ENCODE measurements at places on chromosomes 2 and 18. TPM values are rescaled to one million over a fixed set of nuclear protein-coding genes. Genes with fewer than 3 reads are reported as not detected.

- H3K4me3 ChIP-seq: no peak overlapping the region
- H3K27me3 ChIP-seq: no peaks in the 10 kb centered on the region
- no peaks in the 10 kb centered on the region for H3K36me3 ChIP-seq
- H3K4me1 ChIP-seq: peaks cover 5% of the 10 kb centered on the region
- H3K27ac ChIP-seq: no peak overlapping the region
Observed at GRCh38 chr2:97931858-97932225, 63.9 kb downstream of the TMEM131 start.

GRCh38 chr2:164839914-164840457 lies 1.6 kb downstream of the COBLL1 start:
- H3K27ac ChIP-seq: no peak overlapping the region
- peaks cover 5% of the 10 kb centered on the region for H3K4me1 ChIP-seq
- no peaks in the 10 kb centered on the region for H3K36me3 ChIP-seq
- no peaks in the 10 kb centered on the region for H3K27me3 ChIP-seq
- no peak for DNase-seq

DNA sequence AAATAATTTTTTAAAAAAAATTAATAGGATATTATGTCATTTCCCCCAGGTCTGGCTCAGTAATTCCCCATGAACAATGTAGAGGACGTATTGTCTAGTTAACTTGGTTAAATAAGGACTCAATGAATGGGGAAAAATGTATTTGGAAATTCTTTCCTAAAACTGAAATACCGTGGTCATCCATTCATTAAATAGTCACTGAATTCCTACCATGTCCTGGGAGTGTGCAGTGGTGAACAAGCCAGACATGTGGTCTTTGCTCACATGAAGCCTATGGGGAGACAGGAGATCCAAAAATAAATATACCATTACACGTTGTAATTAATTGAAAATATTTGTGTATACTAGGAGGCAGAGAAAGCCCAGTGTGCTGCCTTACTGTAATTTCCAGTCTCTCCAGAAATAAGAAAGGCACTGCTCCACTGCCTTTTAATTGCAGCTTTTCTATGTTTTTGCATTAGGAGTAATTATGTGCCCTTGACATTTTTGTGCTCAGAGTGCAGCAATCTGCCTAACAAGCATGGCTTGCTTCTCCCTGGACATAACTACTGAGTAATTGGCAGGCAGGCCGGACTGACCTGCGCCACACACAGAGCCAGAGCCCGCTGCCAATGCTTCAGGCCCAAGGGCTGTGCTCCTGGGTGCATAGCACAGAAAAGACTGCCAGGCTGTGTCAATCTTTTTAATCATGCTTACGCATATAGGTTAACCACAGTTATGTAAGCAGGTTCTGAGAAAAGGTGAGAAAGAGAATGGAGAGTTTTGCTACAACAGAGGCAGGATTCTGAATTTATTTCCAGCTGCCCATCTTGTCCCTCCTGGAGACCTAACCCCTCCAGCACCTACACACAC lies 22.2 kb upstream of the TTC39C start:
- H3K4me3 ChIP-seq: no peak overlapping the region
- H3K27ac ChIP-seq: no peak overlapping the region
- H3K36me3 ChIP-seq: no peaks in the 10 kb centered on the region
- no peak for DNase-seq
- H3K4me1 ChIP-seq: no peaks in the 10 kb centered on the region

LRRC30 gene
- polyA plus RNA-seq: not detected

- H3K4me1 ChIP-seq: no peaks in the 10 kb centered on the region
- DNase-seq: peak; percentile 25
- H3K27me3 ChIP-seq: no peaks in the 10 kb centered on the region
Observed at GRCh38 chr2:109677835-109678580, 63.8 kb downstream of the SOWAHC start.

GRCh38 chr2:240437551-240437860 lies 2.0 kb downstream of the GPC1 start:
- H3K27ac ChIP-seq: peak overlapping the region; percentile 10
- H3K4me3 ChIP-seq: no peak overlapping the region
- H3K36me3 ChIP-seq: no peaks in the 10 kb centered on the region
- H3K4me1 ChIP-seq: no peaks in the 10 kb centered on the region
- no peaks in the 10 kb centered on the region for H3K27me3 ChIP-seq

GRCh38 chr2:38448692-38449410 lies 71.8 kb upstream of the ATL2 start:
- H3K36me3 ChIP-seq: no peaks in the 10 kb centered on the region
- H3K27ac ChIP-seq: no peak overlapping the region
- H3K4me3 ChIP-seq: no peak overlapping the region
- no peak for DNase-seq
- no peaks in the 10 kb centered on the region for H3K4me1 ChIP-seq
- H3K27me3 ChIP-seq: no peaks in the 10 kb centered on the region

DNA sequence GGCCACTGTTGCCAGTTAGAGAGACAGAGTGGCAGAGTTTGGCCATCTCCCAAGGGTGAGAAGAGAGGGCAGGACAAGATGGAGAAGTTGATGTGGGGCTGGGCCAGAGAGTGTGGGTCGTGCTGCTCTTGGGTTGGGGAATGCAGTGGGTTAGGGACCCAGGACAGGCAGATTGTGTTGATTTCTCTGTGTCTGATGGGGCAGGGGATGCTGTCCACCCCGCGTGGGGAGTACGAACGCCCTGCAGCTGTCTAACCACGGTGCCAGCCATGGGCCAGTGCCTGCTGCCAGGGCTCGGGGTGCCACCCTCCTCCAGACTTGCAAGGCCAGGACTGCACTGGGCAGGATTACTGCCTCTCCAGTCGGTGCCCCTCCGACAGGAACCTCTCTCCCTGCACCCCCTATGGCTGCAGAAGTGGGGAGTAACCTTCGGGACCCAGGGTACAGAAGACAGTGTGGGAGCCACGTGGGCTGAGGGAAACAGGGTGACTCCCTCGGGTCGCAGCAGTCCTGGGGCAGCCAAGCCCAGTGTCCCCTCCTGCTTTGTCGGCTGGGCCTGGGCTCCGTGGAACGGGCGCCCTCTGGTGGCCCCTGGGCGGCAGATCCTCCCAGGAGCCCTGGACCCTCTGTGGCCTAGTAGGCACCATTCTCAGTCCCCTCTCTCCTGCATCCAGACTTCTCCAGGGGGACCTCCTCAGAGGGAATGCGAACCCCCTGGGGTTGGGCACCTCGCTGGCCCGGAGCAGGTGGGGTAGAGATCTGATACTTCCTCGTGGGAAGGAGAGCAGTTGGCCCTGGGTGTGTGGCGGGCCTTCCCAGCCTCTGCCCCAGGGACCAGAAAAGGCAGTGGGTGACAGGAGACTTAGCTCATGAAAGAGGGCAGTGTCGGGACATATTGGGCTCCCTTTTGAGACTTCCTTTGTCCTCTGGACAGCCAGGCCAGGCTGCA lies 2.7 kb downstream of the GPC1 start:
- no peaks in the 10 kb centered on the region for H3K4me1 ChIP-seq
- DNase-seq: peak; percentile 75
- no peaks in the 10 kb centered on the region for H3K27me3 ChIP-seq
- no peaks in the 10 kb centered on the region for H3K36me3 ChIP-seq

LDAH gene
- 5.0 TPM for polyA plus RNA-seq

ZNF519 gene
- polyA plus RNA-seq: 1.7 TPM

Measured in lung (tissue), 17 donors.